Upper lobe of left lung (tissue), 6 donors: ENCODE measurements at places on chromosomes 13 and 19. TPM values are rescaled to one million over a fixed set of nuclear protein-coding genes. Genes with fewer than 3 reads are reported as not detected.

DNA sequence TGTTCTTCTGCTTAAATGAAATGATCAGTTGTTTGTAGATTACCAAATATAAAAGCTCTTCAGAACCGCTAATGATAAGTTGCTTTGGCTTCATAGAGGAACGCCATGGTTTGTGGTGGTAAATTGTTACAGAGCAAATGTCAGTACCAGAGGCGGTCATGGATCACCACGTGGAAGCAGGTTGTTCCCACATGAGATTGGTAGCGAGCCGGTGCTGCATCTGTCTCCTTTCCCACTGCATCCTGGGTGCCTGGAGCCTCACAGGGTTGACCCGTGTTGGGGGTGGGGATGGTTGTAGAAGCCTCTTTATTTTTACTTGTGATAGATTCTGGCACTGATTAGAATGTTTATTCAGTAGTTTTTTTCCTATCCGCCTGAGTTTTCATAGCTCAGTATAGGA is 14.7 kb downstream of the GARRE1 start:
- DNase-seq: no peak

DNA sequence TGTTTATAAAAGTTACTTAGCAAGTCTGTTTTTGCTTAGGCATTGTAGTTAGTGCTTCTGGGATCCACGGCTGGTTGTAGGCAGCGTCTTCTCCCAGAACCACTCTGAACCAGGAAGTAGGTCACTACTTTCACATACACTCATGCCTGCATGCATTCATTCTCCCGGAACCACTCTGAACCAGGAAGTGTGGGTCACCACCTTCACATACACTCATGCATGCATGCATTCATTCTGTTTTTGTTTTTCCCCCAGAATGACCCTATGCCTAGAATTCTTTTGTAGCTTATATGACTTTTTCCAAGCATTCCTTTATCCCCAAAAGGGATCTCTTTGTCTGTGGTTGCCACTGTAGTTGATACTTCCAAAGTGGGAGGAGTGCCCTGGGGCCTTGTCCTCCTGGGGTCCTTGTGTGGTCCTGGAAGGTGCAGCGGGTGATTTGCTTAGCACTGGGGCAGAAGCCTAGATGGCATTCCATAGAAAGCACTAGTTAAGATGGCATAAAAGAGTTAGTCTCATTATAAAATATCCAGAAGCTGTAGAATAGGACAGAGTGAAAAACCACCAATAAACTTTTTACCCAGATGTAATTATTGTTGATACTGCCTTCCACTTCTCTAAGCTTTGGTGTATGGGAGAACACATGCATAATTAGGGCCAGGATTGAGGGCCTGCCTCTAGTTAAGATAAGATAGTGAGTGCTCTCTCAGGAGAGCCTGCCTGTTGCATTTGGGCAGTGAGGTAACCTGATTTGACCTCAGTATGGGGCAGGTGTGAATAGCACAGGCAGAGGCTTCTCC is 68.6 kb upstream of the TEX29 start:
- no peak for DNase-seq

DNA sequence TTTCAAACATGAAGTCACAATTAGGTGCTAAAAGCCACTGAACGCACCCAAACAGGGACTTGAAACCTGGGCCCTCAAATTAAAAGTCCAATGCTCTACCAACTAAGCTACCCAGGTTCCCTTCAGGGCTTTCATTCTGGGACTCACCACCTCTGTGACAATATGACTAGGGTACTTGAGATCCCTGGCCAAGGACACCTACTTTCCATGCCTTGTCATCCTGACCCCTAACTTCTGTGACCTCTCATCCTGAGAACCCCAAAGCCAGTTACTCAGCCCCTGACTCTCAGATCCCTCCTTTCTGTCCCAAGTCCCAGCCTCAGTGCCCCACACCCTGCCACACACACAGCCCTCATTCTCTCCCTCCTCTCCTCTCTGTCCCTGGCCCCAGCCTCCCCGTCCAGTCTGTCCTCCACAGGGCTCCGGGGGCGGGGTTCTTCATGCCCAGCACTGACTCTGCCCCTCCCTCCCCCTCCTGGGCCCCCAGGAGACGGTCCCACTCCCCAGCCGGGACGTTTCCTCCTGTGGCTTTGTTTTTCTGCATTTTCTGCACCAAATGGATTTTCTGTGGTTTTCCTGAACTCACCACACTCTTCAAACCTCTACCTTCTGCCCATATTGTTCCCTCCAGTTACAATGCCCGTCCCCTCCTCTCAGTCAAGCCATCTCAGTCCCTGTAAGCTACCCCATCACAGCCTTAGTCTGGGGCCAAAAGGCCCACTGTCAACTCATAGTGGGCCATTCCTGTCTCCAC is 7.0 kb downstream of the RCN3 start:
- no peak for DNase-seq

DNA sequence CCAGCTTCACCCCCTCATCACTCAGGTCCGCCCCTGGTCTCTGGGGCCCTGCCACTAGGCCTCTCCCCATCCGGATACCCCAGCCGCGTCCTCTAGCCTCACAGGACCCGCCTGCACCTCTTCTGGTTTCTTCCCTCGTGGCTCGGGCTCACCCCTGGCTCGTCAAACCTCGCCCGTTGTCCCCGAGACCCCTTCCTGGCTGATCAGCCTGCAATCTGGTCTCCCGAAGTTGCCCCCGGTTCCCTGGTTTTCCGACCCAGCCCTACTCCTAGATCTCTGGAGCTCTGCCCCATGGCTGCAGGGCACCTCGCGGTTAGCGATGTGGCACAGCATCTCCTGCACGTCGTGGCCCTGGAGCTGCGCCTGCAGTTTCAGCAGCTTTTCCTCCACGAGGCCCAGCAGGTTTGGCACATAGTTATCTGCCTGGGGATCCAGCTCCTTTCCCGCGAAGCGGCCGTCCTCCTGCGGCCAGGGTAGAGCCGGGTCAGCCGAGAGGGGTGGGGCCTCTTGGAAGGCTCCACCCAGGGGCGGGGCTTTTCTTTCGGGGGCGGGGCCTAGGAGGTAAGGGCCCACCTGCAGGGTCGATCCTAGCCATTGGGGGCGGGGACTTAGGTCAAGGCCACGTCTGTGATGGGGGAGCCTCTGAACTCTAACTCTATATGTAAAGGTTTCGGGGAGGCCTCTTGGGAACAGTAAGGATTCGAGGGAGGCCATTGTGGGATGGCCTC is 2.4 kb upstream of the RGL3 start:
- DNase-seq: peak; percentile 89

The GAMT gene
- 10.9 TPM for total RNA-seq

The LIN37 gene
- 12.3 TPM for total RNA-seq
